ENCODE measurements at places on chromosomes 12 and 14.

DNA sequence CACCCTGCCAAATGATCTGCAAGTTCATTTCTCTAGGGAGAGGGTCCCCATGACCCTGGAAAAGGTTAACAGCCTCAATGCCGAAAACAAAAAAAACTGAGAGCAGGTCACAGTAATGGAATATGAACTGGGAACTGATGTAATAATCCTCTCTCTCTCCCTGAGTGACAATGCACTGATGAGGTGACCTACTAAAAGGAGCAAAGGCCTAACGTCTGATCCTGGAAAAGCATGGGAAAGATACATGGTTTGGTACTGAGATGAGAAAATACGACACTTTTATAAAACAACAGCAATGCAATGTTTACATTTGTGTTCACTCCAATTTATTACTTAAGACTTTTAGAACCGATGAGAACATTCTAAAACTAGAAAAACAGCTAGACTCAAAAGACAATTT is 27.7 kb downstream of the SETD3 start:
- DNase-seq = no peak

DNA sequence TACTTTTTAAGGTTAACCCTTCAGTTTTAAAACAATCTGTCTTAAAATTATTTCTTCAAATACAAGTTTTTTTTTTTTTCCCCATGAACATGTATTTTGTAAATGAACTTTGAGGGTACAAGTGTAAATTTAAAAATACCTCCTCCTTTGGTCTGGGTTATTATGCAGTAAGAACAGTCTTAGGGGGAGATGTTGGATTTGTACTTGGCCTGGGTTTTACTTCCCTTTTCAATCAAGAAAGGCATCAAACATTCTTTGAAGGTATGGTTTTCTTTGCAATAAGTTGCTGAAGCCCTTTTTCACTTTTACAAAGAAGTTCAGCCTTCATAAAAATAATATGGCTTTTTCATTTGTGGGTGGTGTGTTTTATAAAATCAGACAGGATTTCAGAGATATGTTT is 20.5 kb downstream of the WBP11 start:
- no peak for DNase-seq

- no peak for DNase-seq
Measured at GRCh38 chr12:63935361-63935760, 90.9 kb downstream of the SRGAP1 start.

- DNase-seq = no peak
Measured at GRCh38 chr12:75712223-75712622, 200.8 kb upstream of the KRR1 start.

DNA sequence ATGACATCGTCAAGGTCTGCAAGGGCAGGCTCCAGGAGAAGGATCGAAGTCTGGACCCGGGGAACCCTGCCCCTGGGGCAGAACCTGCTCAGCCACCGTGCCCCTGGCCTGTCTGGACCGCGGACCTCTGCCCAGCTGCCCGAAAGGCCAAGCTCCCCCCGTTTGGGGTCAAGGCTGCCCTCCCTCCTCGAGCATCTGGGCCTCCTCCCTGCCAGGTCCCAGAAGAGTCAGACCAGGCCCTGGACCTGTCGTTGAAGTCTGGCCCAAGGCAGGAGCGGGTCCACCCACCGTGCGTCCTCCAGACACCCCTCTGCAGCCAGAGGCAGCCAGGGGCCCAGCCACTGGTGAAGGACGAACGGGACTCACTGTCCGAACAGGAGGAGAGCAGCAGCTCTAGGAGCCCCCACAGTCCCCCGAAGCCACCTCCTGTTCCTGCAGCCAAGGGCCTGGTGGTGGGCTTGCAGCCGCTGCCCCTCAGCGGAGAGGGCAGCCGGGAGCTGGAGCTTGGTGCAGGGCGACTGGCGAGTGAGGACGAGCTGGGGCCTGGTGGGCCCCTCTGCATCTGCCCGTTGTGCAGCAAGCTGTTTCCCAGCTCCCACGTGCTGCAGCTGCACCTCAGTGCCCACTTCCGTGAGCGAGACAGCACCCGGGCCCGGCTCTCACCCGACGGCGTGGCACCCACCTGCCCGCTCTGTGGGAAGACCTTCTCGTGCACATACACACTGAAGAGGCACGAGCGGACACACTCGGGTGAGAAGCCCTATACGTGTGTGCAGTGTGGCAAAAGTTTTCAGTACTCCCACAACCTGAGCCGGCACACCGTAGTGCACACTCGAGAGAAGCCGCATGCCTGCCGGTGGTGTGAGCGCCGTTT is 856 bp downstream of the ZBTB42 start:
- DNase-seq = no peak

DNA sequence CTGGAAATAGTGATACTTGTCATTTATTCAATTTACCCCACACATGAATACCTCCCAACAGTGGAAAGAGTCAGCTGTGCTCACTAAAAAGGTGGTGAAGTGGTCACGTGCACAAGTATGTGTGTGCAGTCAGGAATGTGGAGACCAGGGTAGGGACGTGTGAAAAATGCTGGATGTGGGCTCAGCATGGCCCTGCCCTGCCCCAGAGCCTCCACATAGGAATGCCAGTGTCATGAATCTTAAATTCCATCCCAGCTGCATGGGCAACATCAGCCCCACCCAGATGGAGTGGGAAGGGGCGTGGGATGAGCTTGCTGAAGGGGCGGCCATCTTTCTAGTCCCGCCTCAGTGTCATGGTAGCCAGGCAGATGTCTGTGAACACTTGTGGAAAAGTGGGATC is 87.7 kb downstream of the C12orf75 start:
- DNase-seq = no peak

GRCh38 chr12:81212996-81213696 is 135.3 kb downstream of the ACSS3 start:
- no peak for DNase-seq

DNA sequence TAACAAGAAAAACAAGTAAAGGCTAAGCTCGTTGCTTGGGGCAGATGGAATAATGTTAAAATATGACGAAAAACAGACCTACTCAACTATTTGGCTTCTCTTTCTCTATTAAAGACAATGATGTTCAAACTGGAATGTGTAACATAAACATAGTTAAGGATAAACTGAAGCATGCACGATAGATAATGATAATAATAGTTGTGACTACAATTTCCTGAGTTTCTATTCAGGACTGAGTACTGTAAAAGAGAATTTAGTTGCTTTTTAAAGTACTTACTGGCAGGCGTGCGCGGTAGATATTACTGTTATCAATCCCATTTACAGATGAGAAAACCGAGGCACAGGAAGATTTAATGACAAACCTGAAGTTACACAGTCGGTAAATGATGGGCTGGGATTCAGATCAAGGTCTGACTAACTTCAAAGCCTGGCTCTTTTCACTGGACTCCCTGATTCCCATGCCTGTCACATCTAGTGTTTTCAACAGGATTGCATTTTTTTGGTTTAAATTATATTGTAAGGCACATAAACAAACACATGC is 103.0 kb downstream of the CRADD start:
- DNase-seq = no peak

GRCh38 chr14:46290706-46291105 is 360.9 kb downstream of the RPL10L start:
- DNase-seq = no peak

DNA sequence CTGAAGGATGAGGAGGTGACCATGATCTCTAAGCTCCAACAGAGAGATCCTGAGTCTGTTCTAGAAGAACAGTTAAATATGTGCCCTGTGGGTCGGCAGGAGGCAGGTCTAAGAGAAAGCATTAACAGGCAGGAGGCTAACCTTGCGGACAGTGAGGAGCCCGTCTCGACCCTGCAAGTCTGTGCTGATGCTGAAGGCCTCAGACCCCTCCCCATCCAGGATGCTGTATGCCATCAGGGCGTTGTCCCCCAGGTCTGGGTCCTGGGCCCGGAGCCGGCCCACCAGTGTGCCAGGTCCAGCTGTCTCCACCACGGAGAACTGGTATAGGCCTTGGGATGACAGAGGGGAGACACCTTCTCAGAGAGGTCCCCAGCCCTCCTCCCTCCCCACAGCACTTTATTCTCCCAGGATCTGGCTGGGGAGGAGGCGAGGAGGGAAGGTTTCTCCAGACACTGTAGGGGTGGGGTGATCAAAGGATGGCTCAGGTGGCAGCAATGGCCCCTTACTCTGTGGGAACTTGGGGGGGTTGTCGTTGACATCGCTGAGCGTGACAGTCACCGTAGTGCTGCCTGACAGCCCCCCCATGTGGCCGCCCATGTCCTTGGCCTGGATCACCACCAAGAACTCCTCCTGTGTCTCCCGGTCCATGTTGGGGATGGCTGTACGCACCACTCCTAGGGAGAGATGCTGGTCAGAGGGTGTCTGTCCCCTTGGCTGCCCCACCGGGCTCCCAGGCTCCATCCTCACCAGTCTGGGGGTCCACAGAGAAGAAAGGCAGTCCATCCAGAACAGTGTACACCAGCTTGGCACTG is 3.1 kb downstream of the CDH24 start:
- no peak for DNase-seq

- DNase-seq = no peak
Measured at GRCh38 chr12:1738446-1738845, 47.6 kb downstream of the ADIPOR2 start.

- DNase-seq = no peak
Measured at GRCh38 chr14:37329189-37330001, 131.7 kb downstream of the MIPOL1 start.

DNA sequence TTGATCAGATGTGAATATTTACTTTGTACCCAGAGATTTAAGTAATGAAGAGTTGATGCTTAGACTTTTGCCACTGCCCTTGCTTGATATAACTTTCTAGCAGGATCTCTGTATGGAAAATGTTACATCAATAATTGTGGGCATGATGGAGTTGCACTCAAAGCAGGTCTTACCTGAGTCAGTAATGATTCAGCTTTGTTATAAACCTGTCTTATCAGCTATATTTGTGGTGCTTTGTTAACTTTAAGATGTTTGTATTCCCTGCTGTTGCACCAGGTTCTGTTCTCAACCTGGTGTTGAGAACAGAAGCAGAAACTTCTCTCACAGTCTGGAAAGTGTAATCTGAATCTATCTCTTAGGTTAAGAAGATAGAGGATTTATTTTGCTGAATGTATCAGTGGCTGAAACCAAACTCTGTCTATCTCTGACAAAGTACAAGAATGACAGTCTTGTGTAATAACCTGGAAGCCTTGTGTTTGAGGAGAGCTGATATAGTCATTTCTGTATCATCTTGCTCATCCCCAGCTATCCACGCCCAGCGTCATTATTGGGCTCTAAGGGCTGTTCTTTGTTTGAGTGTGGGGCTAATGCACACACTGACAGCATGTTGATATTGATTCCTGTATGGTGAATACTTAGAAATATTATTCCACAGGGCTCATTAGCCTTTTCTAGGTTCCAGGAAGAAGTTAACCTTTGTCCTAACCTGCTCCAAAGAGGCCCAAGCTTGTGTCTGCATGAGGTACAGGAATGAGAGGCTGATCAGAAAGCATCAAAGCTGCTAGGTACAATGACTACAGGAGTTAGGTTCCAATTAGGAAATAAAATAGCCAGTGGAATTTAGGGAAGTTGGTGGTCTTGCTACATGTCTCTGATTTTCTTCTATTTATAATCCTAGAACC is 3.6 kb downstream of the AKAP6 start:
- DNase-seq = no peak

DNA sequence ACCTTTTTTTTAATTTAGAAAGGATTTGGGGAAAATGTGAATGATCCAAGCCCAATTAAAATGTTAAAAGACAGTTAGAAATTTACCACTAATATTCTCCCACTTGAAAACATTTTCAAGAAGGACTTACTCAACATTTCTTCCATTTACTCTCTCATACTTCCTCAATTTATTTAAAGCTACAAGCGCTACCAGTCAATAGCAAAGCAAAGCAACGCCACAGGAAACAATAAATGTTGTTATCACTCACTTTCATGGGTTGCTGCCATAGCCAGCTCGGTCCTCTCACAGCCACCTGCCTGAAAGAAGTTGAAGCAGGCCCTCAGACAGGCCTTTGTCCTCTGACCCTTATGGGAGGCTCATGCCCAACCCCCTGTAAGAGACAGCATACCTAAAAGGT is 6.0 kb upstream of the SOS2 start:
- peak; percentile 85 for DNase-seq

DNA sequence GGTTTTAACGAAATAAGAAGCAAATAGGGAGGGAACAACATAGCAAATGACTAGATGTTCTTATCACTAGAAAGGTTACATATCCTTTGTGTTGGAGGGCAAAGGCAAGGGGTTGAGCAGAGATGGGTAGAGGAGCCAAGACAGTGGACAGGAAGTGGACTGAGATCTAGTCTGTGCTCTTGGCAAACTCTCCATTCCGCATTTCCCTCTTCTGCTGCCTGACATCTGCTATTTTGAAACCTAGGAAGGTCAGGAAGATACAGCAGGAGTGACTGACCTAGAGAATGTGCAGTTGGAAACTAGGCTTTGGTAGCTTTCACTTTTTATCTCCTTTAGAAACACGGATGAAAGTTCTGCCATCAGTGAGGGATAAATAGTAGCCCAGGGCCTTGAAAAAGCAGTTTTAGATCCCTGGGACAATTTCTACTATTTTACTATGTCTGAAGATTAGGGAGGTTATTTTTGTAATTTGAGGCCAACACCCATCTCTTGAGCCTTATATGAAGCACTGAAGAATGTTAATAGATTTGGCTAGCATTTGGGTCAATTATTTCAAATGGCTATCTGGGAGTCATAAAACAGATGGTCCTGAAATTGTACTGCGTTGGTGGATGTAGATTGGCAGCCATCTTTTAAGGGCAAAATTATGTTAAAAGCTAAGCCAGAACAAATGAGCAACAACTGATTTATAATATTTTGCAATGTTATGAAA is 410.3 kb downstream of the PCNX1 start:
- no peak for DNase-seq

- no peak for DNase-seq
Measured at GRCh38 chr12:110248096-110248447, 33.0 kb upstream of the ATP2A2 start.

DNA sequence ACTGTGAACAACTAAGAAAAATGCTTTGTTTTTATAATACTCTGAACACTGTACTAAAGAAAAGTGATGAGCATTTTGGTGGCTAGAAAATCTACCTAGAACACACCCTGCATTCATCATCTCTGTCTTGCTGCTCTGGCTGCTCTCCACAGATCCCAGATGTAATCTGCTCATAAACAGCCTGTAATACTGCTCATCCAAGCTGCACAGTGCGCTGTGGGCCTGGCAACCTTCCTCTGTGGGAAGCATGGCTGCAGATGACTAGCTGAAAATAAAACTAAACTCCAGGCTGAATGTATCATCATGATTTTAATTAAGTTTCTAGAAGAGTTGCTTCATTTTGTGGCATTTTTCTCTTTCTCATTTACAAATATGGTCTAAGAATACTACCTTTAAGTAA is 200.7 kb downstream of the SLC2A13 start:
- no peak for DNase-seq

DNA sequence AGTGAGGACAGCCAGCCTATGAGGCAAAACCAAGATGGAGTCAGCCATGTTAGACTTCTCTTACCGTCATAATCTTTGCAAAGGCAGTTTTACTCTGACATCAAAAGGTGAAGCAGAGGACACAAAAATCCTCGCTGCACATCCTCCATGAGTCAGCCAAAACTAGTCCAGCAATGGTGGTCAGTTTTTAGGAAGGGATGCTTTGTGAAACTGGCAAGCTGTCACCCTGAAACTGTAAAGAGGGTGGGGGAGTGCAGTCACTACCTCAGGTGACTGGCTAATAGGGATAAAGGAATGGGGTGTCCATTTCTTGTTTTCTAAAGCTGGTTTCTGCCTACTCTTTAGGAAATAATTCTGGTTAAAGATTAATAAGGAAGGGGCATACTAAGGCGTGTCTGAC is 5.4 kb upstream of the CIPC start:
- DNase-seq = no peak

GRCh38 chr12:54217774-54218241 is 29.0 kb upstream of the SMUG1 start:
- no peak for DNase-seq

Data from KBM-7 (cell line).